ENCODE measurements at places on chromosomes 2 and 18. TPM values are rescaled to one million over a fixed set of nuclear protein-coding genes. Genes with fewer than 3 reads are reported as not detected.

Gene OTOF
- total RNA-seq = 20.7 TPM

GRCh38 chr2:218781691-218782527 is at the start of gene CYP27A1:
CYP27A1 (plus strand) TSS chr2:218782147; CDS start chr2:218782183, 36 bp downstream.
- peak; percentile 28 for DNase-seq

GRCh38 chr2:224350703-224351102 is 51.2 kb downstream of the FAM124B start:
- no peak for DNase-seq

DNA sequence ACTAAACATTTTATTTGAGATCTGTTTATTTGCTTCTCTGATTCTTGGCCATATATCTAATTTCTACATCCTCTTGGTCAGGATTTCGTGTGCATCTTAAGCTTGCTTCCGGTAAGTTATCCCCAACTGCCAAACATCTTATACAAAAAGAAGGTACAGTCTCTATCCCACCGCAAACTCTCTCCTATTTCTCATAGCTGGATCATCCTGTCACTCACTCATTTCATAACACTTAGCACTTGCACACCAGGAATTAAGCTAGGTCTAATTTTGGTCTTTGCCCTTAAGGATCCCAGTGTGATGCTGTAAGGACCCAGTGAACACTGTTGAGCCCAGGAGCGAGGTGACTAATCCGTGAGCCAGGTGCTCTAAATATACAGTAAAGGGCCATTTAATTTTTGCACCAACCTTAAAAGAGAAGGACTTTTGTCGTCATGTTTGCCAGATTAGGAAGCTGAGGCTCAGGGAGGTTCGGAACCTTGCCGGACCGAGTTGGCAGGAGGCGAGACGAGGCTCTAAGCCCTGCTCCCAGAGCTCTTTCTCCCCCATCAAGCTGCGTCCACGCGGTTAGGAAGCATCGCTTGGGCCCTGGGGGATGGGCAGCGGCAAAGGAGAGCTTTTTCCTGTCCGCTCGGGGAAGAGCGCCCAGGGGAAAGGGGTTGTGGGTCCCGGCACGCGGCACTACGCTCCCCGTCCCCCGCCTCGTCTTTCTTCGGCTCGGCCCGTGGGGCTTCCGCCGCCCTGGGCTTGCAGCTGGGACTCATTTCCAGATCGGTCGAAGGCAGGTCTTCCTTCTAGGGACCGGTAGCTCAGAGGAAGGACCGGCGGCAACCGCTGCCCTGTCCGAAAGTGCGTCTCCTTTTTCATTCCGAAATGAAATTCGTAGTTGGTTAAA is 4.1 kb upstream of the ITPRIPL1 start:
- DNase-seq = peak; percentile 33

Gene TMEM17
- 1.3 TPM for total RNA-seq

Gene SULT1C2
- total RNA-seq = not detected

GRCh38 chr2:185787227-185788145 is 48.9 kb downstream of the FSIP2 start:
- no peak for DNase-seq

Gene TUBA3E
- total RNA-seq = not detected

DNA sequence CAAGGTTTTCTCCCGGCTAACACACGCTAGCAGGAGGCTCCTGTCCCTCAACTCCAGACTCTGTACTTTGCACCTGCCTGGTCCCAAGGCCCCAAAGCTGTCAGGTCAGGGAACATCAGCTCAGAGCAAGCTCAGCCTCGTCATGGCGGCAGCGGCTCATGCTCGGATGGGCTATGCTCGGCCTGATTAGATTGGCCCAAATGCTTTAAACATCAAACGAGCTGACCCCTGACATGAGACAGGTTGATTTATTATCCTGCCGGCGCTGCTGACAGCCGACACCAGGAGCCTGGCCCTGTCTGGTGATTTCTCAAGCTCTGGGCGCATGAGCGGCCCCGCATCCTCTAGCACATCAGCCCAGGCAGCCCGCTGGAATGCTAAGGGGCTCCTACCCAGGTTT is 436.4 kb downstream of the EIPR1 start:
- DNase-seq = no peak

DNA sequence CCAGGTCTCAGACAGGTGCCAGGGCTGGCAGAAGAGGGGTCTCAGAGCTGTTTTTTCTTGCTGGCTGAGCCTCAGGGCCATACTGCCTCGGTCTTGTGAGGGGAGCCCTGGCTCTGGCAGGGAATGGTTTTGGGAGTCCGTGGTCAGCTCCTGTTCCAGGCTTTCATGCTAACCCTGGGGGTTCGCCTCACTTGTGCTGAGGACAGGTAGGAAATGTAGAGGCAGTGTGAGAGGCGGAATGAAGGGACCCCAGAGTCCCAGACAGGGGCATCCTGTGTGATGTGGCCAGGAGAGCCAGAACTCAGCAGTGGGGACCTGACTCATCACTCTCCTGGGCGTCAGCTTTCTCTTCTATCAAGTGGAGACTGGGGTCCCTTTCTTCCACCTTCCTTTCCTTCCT is 5.7 kb upstream of the CELF4 start:
- no peak for DNase-seq

GRCh38 chr18:63378919-63379638 is 12.1 kb upstream of the KDSR start:
- no peak for DNase-seq

GRCh38 chr2:199602896-199603717 is 145.4 kb upstream of the SATB2 start:
- no peak for DNase-seq

- peak; percentile 12 for DNase-seq
Measured at GRCh38 chr2:181570833-181571661, 85.9 kb downstream of the CERKL start.

Gene EFEMP1
- 3,306 TPM for total RNA-seq

Gene LRRTM1
- total RNA-seq = not detected
